ENCODE measurements at places on chromosomes 5 and 9. TPM values are rescaled to one million over a fixed set of nuclear protein-coding genes. Genes with fewer than 3 reads are reported as not detected.

DNA sequence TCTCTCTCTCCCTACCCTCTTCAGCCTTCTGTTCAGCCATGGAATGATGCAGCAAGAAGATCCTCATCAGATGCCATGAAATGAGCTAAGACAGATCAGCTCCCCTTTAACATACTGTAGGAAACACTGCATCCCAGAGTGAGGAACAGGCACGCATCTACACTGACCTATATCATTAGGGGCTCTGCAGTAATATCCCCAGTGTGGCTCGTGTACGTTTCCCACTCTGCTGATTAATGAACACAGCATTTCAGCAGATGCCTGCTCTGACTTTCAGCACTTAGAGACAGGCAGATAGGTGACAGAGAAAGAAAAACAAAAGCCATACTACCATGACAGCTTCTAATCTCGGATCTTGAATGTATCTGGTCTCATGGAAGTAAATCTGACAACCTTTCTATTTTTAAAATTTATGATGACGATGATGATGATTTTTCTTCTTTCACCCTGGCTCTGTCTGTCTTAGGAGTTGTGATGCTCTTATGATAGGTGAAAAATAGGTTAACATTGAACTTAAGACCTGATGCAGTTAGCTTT, 750.3 kb downstream of the CDH12 start:
- DNase-seq = no peak

DNA sequence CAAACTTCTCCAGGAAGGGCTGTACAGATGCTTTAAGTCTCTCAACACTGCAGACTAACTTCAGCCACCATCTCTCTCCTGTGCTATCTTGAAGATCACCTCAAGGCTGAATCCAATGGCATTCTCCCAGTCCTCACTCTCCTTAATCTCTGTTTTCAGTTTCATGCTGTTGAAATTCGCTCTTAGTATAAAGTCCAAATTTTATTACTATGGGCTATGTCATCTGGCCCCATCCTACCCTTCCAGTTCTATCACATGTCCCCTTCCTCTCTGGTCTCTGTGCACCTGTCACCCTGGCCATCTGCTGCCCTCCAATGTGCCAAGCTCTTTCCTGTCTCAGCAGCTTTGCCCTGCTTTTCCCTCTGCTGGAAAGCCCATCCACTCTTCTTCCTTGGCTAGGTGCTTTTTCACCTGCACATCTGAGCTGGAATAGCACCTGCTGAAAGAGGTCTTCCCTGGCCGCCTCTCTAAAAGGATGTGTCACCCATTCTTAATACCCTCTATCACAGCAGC, 284.7 kb upstream of the MAP3K1 start:
- DNase-seq = no peak

- no peak for DNase-seq
Measured at GRCh38 chr9:124357721-124358361, 57.4 kb downstream of the PSMB7 start.

DNA sequence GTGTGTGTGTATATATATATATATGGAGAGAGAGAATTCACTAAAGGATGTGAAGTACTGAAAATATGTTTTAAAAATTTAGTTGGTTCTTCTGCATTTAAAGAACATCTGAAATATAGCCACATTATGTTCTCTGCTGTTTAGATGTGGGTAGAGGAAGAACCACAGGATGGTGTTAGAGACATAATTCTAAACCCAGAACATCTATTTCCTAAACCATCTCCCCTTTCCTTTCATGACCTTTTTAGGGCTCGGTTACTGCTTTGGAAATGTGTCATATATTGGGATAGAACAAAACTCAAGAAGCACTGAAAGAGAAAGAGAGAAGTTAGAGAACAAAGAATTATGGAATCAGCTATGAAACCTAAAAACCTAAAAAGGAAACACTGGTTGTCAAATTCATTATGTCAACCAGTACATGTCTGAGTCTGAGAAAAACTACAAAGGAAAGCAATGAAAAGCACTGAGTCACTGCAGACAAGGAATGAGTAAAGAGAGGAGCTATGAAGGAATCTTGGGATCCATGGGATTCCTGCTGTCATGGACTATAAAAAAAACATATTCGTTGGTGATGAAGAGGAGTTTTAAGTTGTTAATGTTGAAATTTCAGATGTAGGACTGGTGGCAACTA, 28.4 kb downstream of the SLC12A2 start:
- DNase-seq = peak; percentile 68

GRCh38 chr5:5372930-5373329, 49.5 kb upstream of the ICE1 start:
- no peak for DNase-seq

IL13 gene
- total RNA-seq = not detected

IL17B gene
- 0.28 TPM for total RNA-seq

GIN1 gene
- 2.9 TPM for total RNA-seq

DNAI1 gene
- total RNA-seq = not detected

SLC4A9 gene
- total RNA-seq = not detected
